ENCODE measurements at places on chromosomes 12 and 14.

GRCh38 chr12:7832059-7832696 is 40.5 kb downstream of the SLC2A14 start:
- peak; percentile 30 for DNase-seq

GRCh38 chr14:31208546-31209424 is 1.2 kb upstream of the HECTD1 start:
- peak; percentile 56 for DNase-seq

DNA sequence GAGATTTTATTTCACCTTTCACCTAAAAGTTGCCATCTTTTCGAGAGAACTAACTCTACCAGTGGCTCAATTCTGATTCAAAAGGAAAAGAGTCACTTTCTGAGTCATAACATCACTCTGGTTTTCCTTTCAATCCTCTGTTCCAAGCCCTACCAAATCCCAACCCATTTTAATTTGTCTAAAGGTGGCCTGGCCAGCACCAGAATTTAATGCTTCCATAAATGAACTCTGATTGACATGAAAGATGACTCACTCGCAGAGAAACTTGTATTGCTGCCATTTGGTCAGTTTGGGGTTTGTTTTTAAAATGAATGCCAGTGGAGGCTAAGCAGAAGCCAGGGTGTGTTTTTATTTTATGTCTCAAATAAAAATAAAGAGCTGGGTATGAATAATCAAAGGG is 117.4 kb upstream of the SOX5 start:
- DNase-seq = no peak

DNA sequence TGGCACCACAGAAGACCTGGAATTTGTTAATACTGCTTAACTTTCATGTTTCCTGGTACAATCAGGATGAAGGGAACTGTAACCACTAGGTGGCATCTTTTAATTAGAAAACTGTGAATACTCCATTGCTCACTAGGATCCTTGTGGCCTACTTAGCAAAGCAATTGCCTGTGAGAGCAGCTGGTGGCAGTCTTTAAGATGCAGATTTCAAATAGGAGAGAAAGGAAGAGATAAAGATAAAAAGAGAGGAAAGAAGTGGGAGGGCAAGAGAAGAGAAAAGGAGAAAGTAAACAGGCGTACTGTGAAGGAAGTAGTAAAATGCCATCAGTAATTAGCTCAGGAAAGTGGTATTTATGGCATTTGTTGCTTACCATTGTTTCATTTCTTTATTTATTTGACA is 114.5 kb downstream of the RAD51B start:
- no peak for DNase-seq

- DNase-seq = no peak
These were observed 25.2 kb downstream of the G2E3 start for GRCh38 chr14:30584058-30584630.

DNA sequence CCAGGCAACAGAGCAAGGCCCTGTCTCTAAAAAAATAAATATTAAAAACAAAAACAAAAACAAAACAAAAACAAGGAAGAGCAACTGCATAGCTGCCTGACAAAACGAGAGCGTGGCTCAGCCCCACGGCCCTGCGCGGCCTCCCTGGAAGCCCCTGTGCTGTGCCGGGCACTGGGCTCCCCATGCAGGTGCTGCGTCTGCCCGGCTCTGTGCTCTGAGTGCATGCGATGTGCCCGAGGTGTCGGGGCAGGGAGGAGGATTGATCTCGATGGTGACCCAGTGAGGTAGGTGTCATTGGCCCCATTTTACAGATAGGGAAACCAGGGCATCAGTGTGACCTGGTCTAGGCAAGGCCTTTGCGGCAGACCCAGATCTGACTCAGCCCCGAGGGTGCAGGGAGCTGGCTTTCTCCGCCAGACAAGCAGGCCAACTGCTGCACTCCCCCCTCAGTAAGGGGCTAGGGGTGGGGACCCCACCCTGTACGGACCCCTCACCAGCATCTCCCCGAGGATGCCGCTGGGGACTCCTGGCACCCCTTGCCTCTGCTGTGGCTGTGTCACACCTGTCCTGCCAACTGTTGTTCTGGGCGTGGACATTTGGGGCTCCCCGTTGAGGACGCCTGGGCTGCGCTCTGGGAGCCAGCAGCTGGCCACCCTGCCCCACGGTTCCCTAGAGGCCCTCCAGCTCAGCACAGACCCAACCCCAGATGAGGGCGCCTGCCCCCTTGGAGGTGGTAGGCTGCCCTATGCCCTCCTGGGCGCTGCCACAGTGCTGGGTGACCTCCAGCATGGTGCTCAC is 15.3 kb downstream of the GPR132 start:
- DNase-seq = no peak

DNA sequence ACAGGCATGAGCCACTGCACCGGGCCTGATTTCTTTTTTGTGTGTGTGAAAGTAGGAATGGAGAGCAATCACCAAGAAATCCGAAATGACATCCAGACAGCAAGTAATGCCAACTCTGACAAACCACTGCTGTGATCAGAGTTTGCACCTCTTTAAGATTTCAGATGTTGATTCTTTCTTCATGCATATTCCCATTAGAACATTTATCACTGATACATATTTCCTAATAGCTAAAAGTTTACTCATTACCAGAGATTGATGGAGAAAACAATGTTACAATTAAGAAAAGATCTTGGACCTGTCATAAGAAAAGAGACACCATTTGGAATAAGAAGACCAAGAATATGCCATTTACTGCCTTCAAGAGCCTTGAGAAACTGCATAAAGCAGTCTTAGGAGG is 217.0 kb upstream of the MGAT4C start:
- DNase-seq = no peak

GRCh38 chr12:32062881-32063280 is 43.8 kb upstream of the BICD1 start:
- no peak for DNase-seq

DNA sequence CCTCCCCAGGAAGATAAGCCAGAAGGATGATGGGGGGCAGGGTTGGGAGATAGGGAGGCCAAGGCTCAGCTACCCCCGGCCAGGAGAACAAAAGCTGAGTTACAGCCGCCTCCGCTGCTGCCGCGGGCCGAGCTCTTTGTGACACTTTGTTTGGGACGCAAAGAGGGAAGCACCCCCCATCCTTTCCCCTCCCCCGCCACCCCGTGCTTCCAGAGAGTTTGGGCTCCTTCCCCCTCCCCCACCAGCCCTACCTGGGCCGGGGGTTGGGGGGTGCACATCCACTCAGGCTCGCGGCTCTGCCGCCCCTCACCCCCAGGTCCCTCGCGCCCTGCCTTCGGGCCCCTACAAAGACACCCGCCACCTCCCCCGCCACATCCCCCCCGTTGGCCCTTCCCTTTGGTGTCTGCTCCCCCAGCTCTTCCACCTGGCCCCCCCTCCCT is 799 bp downstream of the ZNF219 start:
- DNase-seq = no peak

- no peak for DNase-seq
These were observed 41.6 kb downstream of the CHST11 start for GRCh38 chr12:104498211-104498801.
